ENCODE measurements at places on chromosomes 4 and X.
A peak's percentile ranks its signal among the peaks of the same experiment; 100 is the strongest.

- no peak for DNase-seq
Measured at GRCh38 chr4:48134081-48134480, at the start of gene TXK. TXK (minus strand) TSS chr4:48134250; CDS start chr4:48134170, 80 bp downstream.

DNA sequence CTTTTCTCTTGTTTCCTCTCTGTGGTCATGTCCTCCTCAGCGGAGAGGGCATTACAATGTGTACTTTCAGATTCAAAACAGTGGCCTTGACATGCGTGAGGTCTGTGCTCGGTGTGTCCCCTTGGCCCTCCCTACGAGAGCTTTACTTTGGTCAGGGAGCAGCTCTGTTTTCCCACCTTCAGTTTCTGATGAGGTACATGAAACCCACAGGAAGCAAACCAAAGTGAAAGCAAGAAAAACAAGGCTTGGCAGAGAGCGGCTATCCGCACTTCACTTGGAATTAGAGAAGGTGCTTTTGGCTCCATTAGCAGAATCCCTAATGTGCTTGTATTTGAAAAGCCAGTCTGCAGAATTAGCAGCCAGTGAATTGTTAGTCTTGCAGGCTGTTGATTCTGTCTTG lies 19.5 kb upstream of the BOD1L1 start:
- DNase-seq: no peak

DNA sequence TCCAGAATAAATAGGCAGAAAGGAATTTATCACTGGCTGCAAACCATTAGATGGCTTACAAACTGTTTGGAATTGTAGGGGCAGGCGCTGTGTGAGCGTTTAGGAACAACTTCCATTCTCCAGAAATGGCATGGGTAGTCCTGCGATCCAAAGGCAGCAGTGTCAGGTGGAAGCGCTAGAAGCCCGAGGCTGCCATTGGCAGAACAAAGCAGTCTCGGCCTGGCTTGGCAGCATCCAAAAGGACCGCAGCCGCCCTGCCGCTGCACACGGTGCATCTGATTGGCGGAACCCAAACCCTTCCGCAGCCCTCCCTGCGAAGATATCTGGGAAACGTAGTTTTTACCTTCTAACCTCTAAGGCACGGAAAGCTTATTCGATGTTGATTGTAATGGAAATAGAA lies 23.6 kb upstream of the YTHDC1 start:
- peak; percentile 26 for DNase-seq

- DNase-seq: no peak
Measured at GRCh38 chr4:138105331-138105730, 136.8 kb downstream of the SLC7A11 start.

- DNase-seq: no peak
Measured at GRCh38 chrX:70426286-70427278, 3.5 kb downstream of the GDPD2 start.
